HAP-1 (cell line): ENCODE measurements at places on chromosomes 4 and X.

DNA sequence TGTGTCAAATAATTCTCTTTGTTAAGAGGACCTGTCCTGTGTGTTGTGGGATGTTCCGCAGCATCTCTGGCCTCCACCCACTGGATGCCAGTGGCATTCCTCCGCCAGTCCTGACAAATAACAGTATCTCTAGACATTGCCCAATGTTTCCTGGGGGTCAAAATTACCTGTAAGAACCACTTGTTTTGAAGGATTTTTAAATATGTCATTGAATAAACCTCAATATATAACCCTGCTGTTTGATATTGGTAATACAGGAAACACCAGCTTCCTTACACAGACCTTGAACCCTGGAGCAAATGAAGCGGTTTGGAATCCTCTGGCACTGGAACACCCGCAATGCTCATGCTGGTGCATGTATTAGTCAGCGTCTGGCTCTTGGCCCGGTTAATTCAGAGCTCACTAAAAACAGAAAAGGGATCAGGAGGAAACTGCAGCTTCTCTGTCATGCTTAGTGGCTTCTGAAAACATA, 101.3 kb downstream of the TBL1X start:
- no peak for DNase-seq

DNA sequence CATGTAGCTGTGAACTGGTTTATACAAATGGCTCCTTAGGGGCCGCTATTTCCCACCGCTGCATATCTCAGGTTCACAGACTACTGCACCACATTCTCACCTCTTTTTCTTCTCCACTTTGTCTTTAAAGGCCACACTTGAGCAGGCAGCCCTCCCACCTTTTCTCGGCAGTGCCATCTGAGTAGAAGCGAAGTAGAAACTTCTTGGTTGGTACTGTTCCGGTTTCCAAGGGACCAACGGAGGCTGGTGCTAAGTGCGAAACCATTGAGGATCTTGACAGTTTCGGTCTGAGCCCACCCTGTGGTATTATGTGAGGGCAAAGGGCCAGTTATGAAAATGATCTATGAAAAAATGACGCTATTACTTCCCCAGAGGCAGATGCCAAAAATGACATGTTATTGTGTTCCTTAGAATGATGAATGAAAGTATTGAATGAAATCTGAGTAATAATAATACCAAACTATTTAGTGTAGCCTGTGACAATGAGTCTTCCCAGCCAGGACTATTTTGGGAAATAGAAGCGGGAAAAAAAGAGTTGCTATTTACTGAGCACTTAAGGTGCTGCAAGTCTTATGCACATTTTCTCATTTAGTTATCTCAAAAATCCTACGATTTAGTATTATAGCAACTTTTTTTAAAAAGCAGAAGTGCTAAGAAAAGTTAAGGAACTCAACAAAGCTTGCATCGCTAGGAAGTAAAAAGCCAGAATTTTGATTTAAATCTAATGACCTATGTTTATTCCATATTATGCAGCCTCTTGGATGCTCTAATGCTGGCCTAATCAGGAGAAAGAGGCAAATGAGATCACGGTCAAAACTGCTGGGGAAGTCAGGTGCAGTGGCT, 29.6 kb upstream of the CHRNA9 start:
- DNase-seq, result no peak

GRCh38 chr4:39497909-39498726, 29.1 kb downstream of the UGDH start:
- no peak for DNase-seq

DNA sequence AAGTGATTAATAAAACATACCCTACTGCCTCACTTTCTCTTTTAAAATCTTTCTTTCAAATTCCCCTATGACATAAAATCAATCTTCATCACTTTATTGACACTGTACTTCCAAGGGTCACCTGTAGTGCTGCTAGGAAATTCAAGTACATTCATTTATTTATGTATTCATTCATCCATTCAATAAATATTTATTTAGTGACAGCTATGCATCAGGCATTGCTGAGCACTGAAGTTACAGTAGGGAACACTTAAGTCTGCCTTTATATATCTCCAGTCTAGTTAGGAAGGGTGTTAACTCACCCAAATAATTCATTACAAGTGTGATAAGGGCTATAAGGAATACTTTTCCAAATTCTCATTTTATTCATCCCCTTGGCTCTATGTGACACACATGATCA, 2.3 kb downstream of the SYTL5 start:
- no peak for DNase-seq

DNA sequence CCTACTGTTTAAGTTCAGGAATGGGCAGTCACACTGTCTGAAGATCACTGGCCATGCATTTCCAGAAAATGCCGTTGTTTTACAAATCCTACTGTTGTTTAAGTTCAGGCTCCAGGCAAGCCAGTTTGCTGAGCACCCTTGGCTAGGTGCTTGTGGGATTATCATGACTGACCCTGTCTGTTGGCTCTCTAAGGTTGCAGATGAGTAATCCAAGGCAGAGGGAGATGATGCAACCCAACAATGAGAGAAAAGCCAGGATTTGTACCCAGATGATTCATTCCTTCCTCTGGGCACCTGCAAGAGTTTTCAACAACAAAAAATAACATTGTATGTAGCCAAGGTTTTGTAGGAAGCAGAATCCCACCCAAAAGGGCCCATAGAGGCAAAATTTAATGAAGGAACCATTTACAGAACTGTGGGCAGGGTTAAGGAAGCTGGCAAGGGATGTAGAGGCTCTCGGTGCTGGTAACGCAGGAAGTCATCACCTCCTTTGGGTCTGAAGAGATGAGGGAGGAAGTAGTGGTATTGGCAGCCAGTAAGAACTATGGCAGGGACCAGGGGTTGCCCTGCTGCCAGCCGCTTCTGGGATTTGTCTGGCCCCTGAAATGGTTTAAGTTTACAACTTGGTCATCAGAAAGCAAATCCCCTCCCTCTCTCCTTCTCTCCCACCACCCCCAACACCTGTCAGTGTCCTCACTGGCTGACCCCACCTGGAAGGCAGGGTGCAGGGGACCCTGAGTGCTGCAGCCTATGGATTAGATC, 54.8 kb downstream of the MSX1 start:
- DNase-seq, result no peak

DNA sequence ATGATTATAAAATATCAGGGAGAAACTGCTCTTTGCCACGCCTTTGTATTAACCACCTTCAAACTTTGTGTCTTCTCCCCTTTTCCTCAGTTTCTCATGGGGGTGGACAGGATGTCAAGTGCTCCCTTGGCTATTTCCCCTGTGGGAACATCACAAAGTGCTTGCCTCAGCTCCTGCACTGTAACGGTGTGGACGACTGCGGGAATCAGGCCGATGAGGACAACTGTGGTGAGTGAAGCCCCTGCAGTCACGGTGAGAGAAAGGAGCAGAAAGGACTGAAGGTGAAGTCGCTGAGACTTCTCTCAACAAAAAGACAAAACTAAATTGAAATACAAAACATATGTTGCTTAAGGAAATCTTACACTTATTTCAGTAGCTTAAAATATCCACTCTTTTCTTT, 50.9 kb downstream of the RXFP1 start:
- no peak for DNase-seq

- DNase-seq, result no peak
Measured at GRCh38 chrX:40688929-40689328, 41.6 kb upstream of the CXorf38 start.

GRCh38 chrX:9859711-9860555, 73.7 kb downstream of the SHROOM2 start:
- no peak for DNase-seq

DNA sequence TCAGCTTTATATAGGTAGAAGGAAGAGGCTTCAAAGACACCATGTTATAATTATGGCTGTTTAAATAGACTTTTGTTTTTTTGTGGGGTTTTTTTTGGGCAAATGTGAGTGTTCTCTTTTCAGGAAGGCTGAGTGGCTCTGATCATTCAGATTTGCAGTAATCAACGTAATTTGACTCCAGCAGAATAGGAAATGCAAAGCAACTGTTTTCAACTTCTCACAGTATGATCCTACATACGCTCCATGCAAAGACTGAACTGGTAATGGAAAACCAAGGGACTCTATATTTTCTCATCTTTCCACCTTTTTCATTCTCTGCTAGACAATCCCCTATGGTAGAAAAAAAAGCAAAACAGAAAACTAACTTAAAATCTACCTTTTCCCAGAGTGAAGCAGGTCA, 10.8 kb downstream of the ADH1B start:
- no peak for DNase-seq

DNA sequence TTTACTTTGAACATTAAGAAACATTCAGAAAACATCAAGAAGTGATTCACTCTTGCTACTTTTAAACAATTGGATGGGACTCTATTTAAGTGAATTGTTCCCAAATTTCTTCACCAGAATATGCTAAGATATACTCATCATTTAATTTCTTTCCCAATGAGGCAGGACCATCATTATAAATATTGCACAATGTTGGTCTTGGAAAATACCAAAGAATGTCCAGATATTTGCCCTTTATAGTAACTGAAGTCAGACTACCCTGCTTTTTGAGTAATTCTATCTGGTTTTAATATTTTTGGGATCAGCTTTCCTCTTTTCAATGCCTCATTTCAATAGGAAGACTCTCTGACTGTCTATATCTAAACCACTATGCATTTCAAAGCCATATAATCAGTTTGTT, 129.4 kb upstream of the TENM3 start:
- no peak for DNase-seq

GRCh38 chrX:43590150-43590549, 65.9 kb upstream of the MAOA start:
- no peak for DNase-seq
